COLO829 (cell line): ENCODE measurements at places on chromosomes 13 and 19.
A peak's percentile ranks its signal among the peaks of the same experiment; 100 is the strongest.

DNA sequence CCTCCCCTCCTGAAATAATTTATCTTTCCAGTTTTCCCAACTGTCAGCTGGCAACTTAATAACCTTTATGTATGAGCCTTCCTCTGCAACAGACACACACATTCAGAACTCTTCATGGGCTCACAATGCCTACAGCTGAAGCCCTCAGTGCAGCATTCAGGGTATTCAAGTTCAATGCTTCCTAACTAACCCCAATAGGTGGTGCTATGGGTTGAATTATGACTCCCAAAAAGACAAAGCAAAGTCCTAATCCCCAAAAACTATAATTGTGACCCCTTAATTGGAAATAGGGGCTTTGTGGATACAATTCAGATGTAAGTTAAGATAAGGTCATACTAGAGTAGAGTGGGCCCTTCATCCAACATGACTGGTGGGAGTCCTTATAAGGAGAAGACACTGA, 202.2 kb downstream of the SUCLA2 start:
- DNase-seq = no peak

- DNase-seq = no peak
Measured at GRCh38 chr19:38527466-38528136, 90.2 kb downstream of the MAP4K1 start.

- no peak for DNase-seq
Measured at GRCh38 chr19:16340092-16340491, 15.5 kb downstream of the KLF2 start.

- DNase-seq = no peak
Measured at GRCh38 chr13:111639196-111639705, 318.8 kb downstream of the TEX29 start.

GRCh38 chr13:98532254-98532653, 44.7 kb downstream of the STK24 start:
- DNase-seq = no peak

DNA sequence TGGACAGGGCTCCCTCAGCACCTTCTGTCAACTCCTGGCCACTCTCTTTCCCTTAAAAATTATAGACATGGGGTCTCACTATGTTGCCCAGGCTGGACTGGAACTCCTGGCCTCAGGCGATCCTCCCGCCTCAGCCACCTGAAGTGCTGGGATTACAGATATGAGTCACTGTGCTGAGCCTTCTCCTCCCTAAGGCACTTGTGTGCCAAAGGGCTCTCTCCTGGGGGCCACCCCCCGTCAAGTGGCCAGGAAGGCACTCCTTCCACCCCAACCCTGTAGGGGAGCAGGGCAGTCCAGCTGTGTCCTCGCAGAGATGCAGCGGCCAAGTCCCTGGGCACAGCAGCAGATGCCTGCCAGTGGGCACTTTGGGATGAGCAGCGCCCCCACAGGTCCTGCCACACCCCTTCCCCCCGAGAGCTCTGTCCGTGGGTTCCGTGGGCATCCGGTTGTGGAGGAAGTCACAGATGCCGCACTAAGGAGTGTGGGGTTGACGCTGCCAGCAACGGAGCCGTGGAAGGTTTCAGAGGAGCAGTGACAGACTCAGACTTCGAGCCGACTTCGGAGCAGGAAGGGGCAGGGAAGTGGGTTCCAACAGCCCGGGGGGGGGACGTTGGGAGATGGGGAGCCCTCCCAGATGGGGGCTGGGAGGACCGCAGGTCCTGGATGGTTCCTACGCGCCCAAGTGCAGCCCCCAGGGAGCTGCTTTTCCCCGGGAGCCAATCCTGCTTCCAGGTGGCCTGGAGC, 3.3 kb upstream of the UQCR11 start:
- DNase-seq = no peak

- DNase-seq = no peak
Measured at GRCh38 chr13:111642156-111642767, 321.8 kb downstream of the TEX29 start.

DNA sequence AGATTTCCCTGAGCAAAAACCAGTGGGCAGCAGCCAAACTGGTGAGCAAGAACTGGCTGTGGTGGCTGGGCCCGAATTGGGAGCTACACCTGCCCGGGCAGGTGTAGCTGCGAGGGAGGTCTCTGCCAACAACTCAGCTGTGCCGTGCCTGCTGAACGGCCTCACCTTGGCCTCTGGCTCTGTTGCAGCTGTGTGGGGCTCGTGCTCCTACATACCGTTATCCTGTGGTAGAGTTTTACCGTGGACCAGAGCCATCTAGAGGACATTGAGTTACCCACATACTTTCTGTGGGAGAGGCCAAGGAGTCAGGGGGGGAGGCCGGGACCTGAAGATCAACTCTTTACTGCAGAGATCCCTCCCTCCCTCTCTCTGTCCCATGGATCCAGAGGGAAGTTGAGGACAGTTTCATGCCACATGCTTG, 113.2 kb downstream of the TM9SF2 start:
- no peak for DNase-seq

GRCh38 chr13:41916173-41916954, 44.5 kb downstream of the VWA8 start:
- DNase-seq = peak; percentile 69

- DNase-seq = no peak
Measured at GRCh38 chr19:36113894-36114720, 568 bp downstream of the POLR2I start.

GRCh38 chr19:37466277-37466797, 907 bp downstream of the ZNF569 start:
- no peak for DNase-seq

- no peak for DNase-seq
Measured at GRCh38 chr13:32545083-32545482, 6.5 kb upstream of the N4BP2L2 start.

GRCh38 chr13:95865080-95865615, 188.1 kb downstream of the UGGT2 start:
- no peak for DNase-seq

- DNase-seq = no peak
Measured at GRCh38 chr19:39802958-39803357, 24.3 kb downstream of the LEUTX start.

DNA sequence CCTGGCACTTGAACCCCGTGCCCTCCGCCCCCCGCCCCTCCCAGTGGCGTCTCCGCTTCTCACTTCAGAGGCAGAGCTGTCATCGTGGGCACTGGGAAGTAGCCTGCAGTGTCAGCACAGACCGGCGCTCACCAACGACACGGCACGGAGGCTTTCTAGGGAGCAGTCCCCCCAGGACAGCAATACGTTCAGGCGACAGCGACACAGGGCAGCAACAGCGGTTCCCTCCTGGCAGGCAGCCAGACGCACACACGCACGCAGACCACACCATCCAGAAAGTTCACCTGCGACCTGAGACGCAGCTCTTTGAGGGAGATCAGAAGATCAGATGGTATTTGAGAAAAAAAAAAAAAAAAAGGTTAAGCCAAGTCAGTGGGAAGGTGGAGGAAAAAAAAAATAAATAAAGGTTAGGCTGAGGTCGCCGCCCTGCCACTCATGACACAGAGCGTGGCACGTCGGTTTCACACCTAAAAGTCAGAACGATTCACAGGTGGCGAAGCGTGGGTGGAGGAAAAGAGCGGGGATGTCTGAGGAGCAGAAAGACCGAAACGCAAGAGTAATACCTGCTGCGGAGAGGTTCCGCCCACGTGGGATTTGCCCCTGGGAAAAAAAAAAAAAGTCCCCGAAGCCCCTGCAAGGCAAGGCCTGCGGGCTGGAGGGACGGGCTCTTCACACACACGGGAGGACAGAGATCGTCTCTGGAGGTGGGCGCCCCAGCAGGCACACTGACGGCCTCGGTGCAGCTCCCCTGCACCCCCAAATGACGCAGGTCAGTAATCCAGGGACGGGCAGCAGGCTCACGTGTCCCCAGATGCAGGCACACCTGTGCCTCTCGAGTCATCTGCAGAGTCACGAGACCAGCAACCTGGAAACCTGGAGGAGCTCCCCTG, 94.5 kb downstream of the GNG7 start:
- DNase-seq = no peak
